ENCODE measurements at places on chromosomes 3 and 15.

- no peak for DNase-seq
Observed at GRCh38 chr3:189270248-189270832, 98.6 kb downstream of the TPRG1 start.

DNA sequence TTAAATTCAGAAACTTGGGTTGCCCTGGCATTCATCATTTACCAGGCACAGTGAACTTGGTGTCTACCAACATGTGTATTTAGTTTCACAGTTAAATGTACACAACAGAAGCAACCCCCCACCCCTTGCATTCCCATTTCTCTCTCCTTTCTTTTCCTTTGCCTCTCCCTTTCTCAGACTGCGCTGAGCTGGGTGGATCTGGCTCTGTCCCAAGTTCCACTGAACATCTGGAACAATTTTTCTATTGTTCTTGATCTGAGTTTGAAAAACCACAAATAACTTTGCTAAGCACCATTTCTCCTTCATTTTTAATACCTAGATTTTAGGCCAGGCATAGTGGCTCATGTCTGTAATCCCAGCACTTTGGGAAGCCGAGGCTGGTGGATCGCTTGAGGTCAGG is 242.2 kb downstream of the ABHD5 start:
- no peak for DNase-seq

GRCh38 chr3:165984589-165984988 is 147.4 kb upstream of the BCHE start:
- no peak for DNase-seq

DNA sequence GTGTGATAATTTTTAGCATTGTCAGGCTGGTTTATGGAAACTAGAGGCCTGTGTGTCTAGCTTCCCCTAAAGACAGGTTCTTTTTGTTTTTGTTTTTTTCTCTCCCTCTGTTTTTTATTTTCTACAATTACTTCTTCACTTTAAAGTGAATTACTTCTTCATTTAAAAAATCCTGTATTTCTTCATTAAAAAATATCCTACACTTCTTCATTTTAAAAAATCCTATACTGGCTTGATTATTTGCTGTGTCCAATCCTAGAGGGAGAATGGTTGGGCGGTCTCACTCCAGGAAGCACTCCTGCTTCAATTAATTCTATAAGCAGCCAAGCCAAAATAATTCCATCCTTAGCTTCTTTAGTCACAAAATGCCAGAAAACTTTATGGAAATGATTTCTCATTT is 11.8 kb downstream of the ATG7 start:
- DNase-seq = no peak

GRCh38 chr3:99325402-99325801 is 313.0 kb upstream of the COL8A1 start:
- no peak for DNase-seq

- DNase-seq = no peak
Observed at GRCh38 chr3:127903611-127904375, 11.2 kb upstream of the KBTBD12 start.

GRCh38 chr15:67033012-67033411 is 32.4 kb upstream of the SMAD3 start:
- DNase-seq = peak; percentile 45

GRCh38 chr15:92571824-92572223 is 83.8 kb downstream of the FAM174B start:
- no peak for DNase-seq

GRCh38 chr3:71724584-71725270 is 475 bp downstream of the EIF4E3 start:
- DNase-seq = peak; percentile 18

DNA sequence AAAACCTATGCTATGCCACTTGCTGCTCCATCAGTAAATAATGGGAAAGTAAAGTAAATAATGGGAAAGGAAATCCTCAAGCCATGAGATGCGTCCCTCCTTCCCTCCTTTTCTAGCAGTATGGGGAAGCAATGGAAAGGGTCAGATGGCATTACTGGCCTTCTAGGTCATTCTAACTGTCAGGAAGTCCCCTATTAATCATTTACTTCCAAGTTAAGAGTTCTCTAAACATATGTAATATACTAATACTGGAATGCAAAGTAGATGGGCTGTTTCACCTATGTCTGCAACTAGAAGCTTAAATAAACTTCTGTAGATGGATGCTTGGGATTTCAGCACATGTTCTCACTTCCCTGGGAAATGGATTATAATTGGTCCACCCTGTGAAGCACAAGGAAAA is 55.9 kb downstream of the MDFIC2 start:
- DNase-seq = no peak

DNA sequence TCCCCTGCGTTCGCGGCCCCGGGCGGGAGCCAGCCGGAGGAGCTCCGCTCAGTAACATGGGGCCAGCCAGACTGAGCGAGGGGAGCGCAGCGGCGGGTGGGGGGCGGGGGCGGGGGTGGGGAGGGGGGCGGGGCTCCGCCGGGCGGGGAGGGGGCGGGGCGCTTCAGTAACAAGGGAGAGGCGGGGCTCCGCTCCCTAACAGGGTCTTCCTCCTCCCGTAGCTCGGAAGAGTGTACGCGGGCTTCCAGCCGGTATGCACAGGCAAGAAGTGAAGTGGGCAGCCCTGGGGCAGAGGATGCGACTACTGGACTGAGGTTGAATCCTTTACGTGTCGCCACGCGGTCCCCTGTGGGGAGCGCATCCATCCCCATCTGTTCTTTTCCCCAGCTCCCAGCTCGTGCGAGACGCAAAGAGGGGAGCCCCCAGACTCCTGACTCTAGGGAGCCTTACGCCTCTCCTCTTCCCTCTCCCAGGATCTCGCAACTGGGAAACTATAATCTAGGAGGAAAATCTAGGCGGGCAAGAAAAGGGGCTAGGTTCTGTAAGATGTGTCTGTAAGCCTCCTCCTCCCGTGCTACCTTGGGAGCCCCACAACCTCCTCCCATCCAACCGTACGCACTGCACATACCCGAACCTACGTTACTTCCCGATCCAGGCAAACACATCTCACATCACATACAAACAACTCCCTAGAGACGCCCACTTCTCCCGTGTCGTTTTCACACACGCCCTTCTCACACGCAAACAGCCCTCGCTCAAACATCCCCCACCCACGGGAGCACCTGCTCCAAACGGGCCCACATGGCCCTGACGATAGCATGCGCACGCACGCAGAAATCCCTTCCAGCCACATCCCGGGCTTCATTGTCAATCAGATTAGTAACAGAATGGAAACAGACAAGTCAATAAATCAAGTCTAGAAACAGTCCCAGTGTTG is at the start of gene SHF:
SHF (minus strand) TSS at position 73 of the 937 bp plus-strand sequence; CDS start at position 58, 15 bp downstream.
- DNase-seq = peak; percentile 75

DNA sequence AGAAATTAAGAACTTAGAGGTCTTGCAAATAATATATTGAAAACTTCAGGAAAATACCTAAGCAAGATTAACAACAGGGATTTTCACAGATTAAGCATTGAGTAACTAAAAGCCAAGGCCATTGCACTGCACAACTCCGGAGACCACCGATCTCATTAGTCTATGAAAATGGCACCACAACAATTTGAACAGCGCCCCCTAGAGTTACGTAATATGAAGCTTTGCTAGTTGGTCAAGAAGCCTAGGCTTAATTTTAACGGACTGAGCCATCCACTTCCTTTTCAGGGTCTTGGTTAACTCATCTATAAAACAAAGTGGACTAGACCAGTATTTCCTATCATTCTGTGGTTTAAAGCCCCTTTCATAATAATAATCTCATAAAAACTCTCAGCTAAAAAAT is 24.8 kb downstream of the TMEM212 start:
- no peak for DNase-seq

DNA sequence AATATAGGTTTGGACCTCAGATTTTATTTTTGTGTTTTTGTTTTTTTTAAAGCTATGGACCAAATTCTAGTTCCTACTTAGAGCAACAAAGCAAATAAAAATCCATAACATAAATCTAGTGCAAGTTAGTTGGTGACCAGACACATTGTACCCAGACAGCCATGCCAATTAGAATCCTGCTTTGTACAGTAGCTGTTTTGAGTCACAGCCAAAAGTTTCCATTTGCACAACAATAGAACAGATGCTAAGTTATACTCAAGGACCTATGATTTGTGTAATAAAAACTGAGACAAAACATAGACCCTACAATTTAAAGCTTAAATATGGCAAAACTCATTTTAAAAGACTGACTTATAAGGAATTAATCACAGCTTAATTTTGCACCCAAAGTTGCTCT is 513.1 kb upstream of the CBLB start:
- no peak for DNase-seq

DNA sequence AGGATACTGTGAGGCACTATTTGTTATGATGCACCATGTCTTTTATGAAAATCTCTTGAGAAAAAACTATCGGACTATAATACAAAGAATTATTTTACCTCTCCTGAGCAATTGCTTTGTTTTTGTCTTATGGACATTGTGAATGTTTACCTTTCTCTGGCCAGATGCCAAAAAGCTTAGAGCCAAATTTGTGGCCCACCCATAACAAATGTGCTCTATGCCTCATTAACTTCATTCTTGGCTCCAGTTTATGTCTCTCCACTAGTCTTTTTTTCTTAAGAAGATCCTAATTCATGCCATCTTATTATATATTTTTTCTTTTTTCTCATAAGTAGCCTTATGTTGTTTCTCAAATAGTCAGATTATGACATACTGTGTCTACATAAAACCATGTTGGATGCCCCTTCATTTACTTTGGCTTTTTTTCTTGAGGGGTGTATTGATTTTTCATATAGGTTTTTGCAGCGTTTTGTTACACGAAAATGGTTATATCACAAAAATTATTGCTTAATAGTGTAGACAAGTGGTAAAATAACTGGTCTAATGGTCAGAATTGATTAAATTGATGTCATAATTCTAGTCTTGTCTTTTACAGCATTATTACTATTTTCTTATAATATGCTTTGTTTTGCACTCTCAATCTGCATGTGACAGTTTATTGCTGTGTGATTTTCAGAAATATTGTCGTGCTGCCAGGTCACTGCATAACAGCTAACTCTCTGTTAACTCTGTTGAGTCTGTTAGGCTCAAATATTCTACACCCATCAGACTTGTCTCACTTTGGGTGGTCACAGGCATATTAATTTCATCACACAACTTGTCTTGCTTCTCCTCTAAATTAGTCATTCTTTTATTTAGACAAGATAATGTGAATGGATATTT is 18.2 kb downstream of the SENP8 start:
- no peak for DNase-seq

GRCh38 chr15:95645791-95646338 is 684.6 kb upstream of the NR2F2 start:
- no peak for DNase-seq

DNA sequence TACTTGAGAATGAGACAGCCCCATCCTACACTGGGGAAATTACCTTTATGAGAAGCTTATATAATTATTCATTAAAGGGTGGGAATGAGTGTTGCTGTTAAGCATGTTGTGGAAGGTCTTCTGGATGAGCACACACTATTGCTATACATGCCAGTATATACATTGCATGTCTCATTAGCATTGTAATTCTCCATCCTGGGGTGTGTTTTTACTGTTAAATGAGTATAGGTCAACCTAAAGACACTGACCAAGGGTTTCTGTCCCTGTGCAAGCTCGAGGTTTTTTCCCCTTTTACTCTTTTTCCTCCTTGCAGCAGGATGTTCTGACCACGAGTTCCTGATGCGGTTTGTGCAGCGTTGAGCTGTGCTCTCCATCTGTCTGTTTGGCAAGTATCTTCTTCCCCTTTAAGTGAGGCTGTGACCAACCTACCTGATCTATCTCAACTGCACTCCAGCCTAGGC is 7.2 kb upstream of the IVD start:
- peak; percentile 55 for DNase-seq
